ENCODE measurements at places on chromosomes 3 and 15. TPM values are rescaled to one million over a fixed set of nuclear protein-coding genes. Genes with fewer than 3 reads are reported as not detected.

Gene CYP1A2
- polyA plus RNA-seq = not detected

DNA sequence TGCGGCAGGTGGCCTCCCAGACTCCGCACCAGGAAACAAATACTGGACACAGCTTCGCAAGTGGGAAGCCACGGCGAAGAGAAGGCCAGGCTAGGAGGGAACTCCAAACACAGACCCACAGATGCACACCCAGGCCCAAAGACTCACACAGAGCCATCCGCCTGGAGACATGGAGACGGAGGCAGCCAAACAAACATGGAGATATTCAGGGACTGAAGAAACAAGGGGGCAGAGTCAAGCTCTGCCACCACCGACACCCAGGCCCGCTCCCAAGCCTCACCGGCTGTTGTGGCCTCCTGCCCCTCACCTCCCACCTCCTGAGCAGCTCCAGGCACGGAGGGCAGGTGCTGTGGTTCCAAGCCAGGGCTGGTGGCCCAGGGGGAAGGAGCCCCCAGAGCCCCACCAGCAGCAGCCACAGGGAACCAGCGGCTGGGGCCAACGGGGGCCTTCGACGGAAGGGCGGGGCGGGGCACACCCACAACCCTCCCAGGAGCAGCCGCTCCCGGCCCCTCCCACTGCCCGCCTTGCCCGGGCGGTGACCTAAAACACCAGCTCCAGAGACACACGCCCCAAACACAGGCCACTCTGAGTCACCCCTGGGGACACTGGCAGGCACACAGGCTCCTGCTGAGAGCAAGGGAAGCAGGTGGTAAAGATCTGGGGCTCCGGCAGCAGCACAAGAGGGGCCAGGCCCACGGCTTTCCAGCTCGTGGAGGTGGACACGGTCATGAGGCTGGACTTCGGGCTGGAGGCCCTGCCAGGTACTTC is 31.9 kb downstream of the TNK2 start:
- DNase-seq = peak; percentile 91

GRCh38 chr3:189184566-189184965 is 12.8 kb downstream of the TPRG1 start:
- DNase-seq = no peak

GRCh38 chr15:33148129-33148751 is 46.3 kb downstream of the FMN1 start:
- DNase-seq = no peak
